ENCODE measurements at places on chromosomes 5 and 9.

- no peak for DNase-seq
Observed at GRCh38 chr9:104091116-104091515, 3.0 kb upstream of the SMC2 start.

- DNase-seq, result no peak
Observed at GRCh38 chr5:54717870-54718269, 200.3 kb downstream of the SNX18 start.

GRCh38 chr5:132433141-132433540, 57.4 kb downstream of the IRF1 start:
- DNase-seq, result no peak

DNA sequence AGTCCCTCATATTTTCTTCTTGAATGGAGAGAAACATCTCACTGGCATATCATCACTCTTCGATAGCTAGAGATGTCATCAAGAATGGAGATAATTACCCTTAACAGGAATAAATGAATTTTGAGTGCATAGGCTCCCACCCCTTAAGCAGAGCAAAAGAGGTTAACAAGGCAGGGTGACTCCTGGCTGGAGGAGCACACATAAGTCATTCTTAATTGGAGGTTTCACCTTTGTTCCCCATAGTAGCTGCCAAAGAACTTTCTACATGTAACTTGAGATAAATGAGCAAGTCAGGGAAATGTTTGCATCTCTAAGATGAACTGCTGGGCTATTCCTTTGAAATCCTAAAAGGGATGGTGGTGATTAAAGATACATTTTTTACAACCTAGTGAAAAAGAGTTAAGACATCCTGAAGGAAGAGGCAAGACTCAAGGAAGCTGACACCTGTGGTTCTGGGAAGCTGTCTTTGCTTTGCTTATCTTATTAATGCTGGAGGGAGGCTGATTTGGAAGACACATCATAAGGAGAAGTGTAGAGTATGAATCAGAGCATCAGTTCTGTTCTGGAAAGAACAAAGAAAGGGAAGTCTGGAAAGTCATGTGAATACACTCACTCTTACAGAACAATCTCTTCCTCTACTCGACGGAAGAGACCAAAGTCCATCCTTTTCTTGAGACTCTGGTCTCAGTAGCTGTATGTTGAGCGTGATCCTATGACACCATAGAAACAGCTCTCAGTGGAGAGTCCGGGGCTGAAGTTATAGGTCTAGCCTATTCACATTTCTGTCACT, 326.3 kb downstream of the OSTF1 start:
- DNase-seq, result no peak

DNA sequence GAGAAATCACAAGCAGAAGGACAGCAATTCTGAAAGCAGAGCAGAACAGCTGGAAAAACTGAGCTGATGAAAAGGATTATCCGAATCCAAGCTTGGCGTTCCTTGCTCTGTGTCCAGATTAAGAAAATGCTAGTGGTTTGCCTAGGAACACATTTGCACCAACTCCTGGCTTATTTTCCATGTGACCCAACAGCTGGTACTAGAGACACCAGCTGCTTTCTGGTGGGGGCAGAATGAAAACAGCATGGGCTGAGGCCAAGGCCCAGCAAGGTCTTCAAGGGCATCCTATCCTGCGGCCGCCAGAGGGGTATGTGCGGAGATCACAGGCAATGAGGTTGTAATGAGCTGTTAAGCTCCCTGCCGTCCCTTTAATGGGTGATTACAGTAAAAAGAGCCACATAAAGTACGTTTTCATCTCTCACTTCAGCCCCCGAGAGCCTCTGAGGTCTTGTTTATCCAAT, 131.5 kb downstream of the DOCK8 start:
- DNase-seq, result no peak

DNA sequence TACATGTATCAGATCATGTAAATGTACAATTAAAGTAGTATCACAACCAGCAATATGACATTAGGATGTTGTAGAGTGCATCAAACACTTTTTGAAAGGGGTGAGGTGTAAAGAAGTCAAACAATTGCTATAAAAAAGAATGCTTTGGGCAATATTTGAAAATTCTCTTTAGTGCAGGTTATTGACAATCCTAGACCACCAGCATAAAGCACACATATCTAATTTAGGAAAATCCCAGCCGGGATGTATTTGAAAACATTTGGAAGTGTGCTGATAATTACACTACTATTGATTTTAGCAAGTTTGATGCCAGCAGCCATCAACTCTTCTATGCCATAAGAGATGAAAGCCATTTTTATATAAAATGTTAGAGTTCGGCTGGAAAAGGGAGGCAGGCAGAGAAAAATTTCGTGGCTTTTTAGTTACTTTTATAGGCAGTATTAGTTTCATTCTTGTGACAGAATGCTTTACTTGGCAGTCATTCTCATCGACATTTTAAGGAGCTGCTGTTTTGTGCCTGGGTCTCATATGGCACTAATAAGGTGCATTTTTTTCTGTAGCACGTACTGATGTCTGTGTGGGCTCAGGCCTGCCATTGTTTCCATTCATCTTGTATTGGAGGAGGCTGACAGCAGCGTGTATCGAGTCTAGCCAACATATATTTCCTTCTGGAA, 285.7 kb downstream of the AOPEP start:
- DNase-seq, result no peak

DNA sequence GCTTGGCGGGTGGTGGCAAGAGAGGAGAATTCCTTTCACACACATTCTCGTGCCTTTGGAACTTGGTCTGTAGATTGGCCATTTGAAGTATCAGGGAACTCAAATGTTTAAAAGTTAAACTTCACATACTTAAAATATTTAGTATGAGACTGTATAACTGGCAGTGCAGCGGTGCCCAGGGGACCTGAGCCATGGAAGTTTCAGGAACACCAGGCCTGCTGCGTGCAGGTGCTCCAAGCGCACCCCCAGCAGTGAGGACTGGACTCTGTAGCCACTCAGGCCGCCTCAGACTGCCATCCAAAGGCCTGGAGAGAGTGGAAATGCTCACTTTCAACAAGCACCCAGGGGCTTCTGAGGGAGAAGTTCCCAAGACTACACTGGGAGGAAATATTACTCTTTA, 273.5 kb upstream of the IRX2 start:
- no peak for DNase-seq

GRCh38 chr9:70535546-70536323, 121.3 kb upstream of the KLF9 start:
- no peak for DNase-seq

GRCh38 chr5:88778736-88779135, 104.2 kb downstream of the MEF2C start:
- no peak for DNase-seq

DNA sequence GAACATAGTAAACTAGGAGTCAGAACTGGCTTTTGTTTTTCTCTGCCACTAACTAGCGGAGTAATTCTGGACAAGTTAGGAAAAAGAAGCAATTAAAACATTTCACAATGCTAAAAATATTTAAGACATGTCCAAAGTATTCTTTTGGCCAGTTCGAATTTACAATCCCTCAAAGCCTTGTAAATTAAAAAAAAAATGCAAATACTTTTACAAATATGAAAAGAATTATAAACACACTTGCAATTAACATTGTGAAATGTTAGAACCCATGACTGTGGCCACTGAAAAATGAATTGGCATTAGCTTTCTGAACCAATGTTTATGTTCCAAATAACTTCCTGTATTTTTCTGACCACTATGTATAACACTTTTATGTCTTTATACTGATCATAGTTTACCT, 2.2 kb downstream of the RAD1 start:
- DNase-seq, result no peak

DNA sequence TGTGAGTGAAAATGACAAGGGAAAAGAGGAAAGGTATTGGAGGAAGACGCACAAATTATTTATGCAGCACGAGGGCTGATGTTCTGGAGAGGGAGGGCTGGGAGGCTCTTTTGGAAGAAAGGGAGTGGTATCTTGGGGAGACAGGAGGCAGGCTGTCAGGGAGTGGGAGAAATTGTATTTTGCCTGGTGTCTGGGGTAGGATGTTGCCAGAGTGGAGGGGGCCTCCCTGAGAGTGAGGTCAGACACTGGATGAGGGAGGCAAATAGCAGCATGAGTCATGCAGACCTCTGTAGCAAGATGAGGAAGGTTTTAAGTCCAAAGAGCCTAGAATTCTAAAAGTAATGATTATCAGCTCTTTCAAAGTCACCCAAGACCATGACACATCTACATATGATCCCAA, 158.0 kb downstream of the DMRT2 start:
- DNase-seq, result no peak

GRCh38 chr9:1253064-1253979, 203.2 kb downstream of the DMRT2 start:
- no peak for DNase-seq

DNA sequence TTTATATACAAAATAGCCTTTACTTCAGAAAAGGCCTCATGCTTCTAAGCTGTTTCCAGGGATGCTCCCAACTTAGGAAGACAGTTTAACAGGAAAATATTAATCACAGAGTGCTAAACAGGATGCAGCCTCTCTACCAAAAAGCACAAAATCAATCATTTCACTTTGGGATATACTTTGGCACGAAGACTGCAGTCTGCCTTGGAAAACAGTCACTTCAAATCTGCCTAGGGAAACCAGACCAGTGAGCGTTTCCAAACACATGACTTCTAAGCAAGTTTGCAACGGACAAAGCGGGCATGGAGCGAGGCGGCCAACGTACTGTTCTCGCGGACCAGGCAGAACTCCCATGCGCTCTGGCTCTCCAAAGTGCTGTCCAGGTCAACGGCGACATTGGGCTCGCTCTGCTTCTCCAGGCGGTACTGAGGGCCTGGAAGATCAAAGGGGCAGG, 201.0 kb downstream of the MAPKAP1 start:
- no peak for DNase-seq

DNA sequence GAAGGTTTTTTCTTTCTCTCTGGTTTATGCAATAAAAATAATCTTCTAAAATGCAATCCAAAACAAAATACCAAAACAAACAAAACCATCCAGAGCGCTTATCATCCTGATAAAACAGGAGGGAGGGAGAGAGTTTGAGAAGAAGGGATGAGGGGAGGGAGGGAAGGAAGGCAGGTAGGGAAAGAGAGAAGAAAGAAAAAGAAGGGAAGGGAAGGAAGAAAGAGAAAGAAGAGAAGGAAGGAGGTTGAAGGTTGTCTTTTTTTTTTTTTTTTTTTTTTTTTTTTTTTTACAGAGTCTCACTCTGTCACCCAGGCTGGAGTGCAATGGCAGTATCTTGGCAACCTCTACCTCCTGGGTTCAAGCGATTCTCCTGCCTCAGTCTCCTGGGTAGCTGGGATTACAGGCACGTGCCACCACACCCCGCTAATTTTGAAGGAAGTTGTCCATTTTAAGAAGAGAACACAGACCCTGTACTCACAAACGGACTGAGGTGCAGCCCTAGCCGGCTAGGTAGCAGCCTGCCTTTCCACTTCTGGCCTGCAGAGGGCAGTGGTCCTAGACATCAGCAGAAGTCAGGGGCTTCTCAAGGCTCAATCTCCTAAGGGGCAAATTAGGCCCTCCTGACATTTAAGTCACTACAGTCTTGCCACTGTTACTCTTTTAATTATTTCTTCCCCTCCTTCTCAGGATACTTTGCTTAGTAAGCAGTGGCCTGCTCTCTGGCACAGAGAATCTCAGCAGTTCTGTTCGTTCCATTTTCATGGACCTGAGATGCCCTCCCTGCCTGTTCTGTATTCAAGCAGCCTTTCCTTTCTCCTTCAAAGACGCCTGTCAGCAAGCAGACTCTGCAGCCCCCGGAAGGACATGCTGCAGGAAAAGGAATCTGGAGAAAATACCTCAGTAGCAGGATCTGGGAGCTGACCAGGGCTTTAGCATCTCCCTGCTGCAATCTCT, 76.4 kb downstream of the EPB41L4B start:
- peak; percentile 17 for DNase-seq

DNA sequence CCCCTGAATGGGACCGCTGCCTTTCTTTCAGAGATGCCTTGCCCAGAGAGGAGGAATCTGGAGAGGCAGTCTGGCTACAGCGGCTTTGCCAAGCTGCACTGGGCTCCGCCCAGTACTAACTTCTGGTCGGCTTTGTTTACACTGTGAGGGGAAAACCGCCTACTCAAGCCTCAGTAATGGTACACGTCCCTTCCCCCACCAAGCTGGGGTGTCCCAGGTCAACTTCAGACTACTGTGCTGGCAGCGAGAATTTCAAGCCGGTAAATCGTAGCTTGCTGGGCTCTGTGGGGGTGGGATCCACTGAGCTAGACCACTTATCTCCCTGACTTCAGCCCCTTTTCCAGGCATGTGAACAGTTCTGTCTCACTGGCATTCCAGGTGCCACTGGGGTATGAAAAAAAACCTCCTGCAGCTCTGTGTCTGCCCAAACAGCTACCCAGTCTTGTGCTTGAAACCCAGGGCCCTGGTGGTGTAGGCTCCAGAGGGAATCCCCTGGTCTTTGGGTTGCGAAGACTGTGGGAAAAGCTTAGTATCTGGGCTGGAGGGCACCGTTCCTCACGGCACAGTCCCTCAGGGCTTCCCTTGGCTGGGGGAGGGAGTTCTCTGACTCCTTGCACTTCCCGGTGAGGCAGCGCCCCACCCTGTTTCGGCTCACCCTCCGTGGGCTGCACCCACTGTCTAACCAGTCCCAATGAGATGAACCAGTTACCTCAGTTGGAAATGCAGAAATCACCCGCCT, 171.2 kb downstream of the CWC27 start:
- no peak for DNase-seq

Data from stimulated activated CD8-positive, alpha-beta memory T cell treated with anti-CD3 and anti-CD28 coated beads, Interleukin-15, amount 100 ng/mL, for 24 hours (primary cell).